Subcutaneous preadipocyte (primary cell): ENCODE measurements at places on chromosomes 12 and 14. TPM values are rescaled to one million over a fixed set of nuclear protein-coding genes. Genes with fewer than 3 reads are reported as not detected.

Gene SERPINA5
- total RNA-seq: 0.37 TPM in 1 of 2 replicates, not detected in the other

Gene BATF
- total RNA-seq: not detected in 2 replicates

Gene INSM2
- total RNA-seq: not detected in 2 replicates

Gene TOMM20L
- total RNA-seq: not detected in 2 replicates

Gene AKAP5
- total RNA-seq: under 0.01 and 0.20 TPM in 2 replicates

Gene DRAM1
- 10.0 and 11.4 TPM in 2 replicates for total RNA-seq

Gene TTC6
- under 0.01 TPM in 1 of 2 replicates, not detected in the other for total RNA-seq

Gene GLIPR1L1
- not detected in 2 replicates for total RNA-seq

Gene APOLD1
- total RNA-seq: 5.1 and 5.5 TPM in 2 replicates

Gene SYNDIG1L
- not detected in 2 replicates for total RNA-seq

Gene TC2N
- 1.2 and 1.5 TPM in 2 replicates for total RNA-seq

Gene COA8
- 18.0 and 18.4 TPM in 2 replicates for total RNA-seq

Gene BEGAIN
- 0.73 and 1.2 TPM in 2 replicates for total RNA-seq

Gene DIABLO
- total RNA-seq: 55.3 and 57.3 TPM in 2 replicates

Gene LRFN5
- total RNA-seq: 1.4 and 6.6 TPM in 2 replicates

Gene ADAMTS20
- not detected in 2 replicates for total RNA-seq

Gene PLEKHG7
- not detected in 2 replicates for total RNA-seq

Gene ALX1
- total RNA-seq: 6.8 and 8.5 TPM in 2 replicates

Gene IFI27
- 17.2 and 29.0 TPM in 2 replicates for total RNA-seq

Gene A2ML1
- under 0.01 TPM in 1 of 2 replicates, not detected in the other for total RNA-seq

Gene EGLN3
- total RNA-seq: 0.39 and 2.2 TPM in 2 replicates

Gene APEX1
- total RNA-seq: 36.6 and 52.2 TPM in 2 replicates

Gene TTC9
- total RNA-seq: under 0.01 TPM in 1 of 2 replicates, not detected in the other

Gene SLC6A15
- total RNA-seq: 86.0 and 160 TPM in 2 replicates

Gene TMEM253
- under 0.01 TPM in 1 of 2 replicates, not detected in the other for total RNA-seq

Gene NACA
- 696 and 959 TPM in 2 replicates for total RNA-seq

Gene SLC5A8
- not detected in 2 replicates for total RNA-seq

Gene ANO4
- 1.8 and 4.3 TPM in 2 replicates for total RNA-seq

Gene CLBA1
- total RNA-seq: 8.5 and 8.8 TPM in 2 replicates

Gene RNASE3
- total RNA-seq: not detected in 2 replicates

Gene SRRM4
- total RNA-seq: not detected in 2 replicates

Gene KCNH3
- under 0.01 TPM in 1 of 2 replicates, not detected in the other for total RNA-seq

Gene B4GALNT3
- not detected in 2 replicates for total RNA-seq

Gene PPM1H
- under 0.01 and 0.59 TPM in 2 replicates for total RNA-seq

Gene DEGS2
- total RNA-seq: under 0.01 TPM in 1 of 2 replicates, not detected in the other

Gene AMHR2
- not detected in 2 replicates for total RNA-seq

Gene NDRG2
- total RNA-seq: 1.1 TPM in 1 of 2 replicates, not detected in the other

Gene RPS6KA5
- 0.37 and 0.78 TPM in 2 replicates for total RNA-seq

Gene BDKRB2
- 50.8 and 77.9 TPM in 2 replicates for total RNA-seq

Gene HOXC4
- total RNA-seq: 1.6 and 2.2 TPM in 2 replicates

Gene WNT1
- total RNA-seq: not detected in 2 replicates

Gene HOXC10
- total RNA-seq: 6.6 TPM in 1 of 2 replicates, not detected in the other

Gene LALBA
- not detected in 2 replicates for total RNA-seq

Gene BCL11B
- total RNA-seq: 0.20 and 0.37 TPM in 2 replicates

Gene SCNN1A
- under 0.01 TPM in 2 replicates for total RNA-seq

Gene ADAM21
- total RNA-seq: 0.37 and 0.39 TPM in 2 replicates

Gene CCDC88C
- under 0.01 TPM in 1 of 2 replicates, not detected in the other for total RNA-seq

Gene CCDC92
- 7.8 and 8.8 TPM in 2 replicates for total RNA-seq

Gene CAPZA3
- total RNA-seq: not detected in 2 replicates

Gene DHRS2
- total RNA-seq: 0.37 and 0.39 TPM in 2 replicates

Gene SRSF5
- 80.8 and 89.7 TPM in 2 replicates for total RNA-seq

Gene AMN
- total RNA-seq: under 0.01 TPM in 1 of 2 replicates, not detected in the other

Gene KIF21A
- 6.2 and 10.6 TPM in 2 replicates for total RNA-seq

Gene PTPRQ
- total RNA-seq: 2.2 and 4.9 TPM in 2 replicates

Gene PIP4K2C
- 1.8 and 2.6 TPM in 2 replicates for total RNA-seq

Gene CFAP54
- 1.1 and 1.4 TPM in 2 replicates for total RNA-seq
